ENCODE measurements at places on chromosomes 12 and 14.

GRCh38 chr14:86141966-86142365 lies 612.0 kb downstream of the FLRT2 start:
- DNase-seq = no peak

DNA sequence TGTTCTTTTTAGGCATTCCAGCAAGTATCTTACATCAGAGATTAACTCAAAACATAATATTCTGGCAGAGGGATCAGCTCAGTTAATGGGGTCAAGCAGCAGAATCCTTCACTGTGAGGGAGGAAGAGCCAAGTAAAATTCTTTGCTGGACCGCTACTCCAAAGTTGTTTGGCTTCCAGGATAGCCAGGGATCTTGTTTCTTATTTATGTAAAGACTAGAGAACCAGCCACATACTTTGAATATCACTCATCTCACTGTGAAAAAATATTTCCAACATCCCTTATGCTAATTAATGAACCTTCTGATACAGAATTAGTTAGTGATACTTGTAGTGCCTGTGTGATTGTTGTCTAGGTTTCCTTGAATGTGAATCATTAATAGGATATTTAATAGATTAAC lies 94.2 kb downstream of the PLEKHA5 start:
- no peak for DNase-seq

DNA sequence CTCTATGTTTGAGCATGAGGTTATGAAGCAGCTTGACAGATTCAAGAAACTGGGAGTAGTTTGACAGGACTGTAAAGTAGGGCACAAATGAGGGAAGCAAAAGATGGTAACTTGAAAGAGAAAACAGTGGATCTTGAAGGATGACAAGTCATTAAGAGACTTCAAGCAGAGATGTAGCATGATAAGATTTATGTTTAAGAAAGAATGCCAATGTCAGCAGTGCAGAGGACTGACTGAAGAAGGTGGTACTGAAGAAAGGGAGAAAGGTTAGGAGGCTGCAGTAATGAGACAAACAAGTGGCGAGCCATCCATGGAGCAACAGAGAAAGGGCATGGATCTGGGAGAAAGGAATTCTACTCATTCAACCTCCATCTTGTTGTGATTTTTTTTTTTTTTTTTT lies 120.2 kb upstream of the RAP1B start:
- no peak for DNase-seq

- DNase-seq = no peak
These were observed 3.6 kb upstream of the EID3 start for GRCh38 chr12:104299842-104300481.

DNA sequence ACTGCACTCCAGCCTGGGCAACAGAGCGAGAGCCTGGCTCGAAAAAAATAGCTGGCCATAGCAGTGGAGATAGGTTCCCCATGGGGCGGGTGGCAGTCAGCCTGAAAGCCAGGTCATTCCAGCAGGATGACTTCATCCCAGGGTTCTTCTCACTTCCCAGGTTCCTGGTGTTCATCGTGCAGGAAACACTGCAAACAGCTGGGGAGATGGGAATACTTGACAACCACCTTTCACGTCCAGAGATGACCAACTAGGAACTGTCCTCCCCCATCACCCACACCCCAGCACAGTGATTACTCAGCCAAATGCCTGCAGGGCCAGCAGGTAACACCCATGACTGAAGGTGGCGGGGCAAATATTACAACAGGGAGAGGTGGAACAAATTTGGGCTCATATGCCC lies 1.7 kb downstream of the VSIG10 start:
- DNase-seq = no peak

DNA sequence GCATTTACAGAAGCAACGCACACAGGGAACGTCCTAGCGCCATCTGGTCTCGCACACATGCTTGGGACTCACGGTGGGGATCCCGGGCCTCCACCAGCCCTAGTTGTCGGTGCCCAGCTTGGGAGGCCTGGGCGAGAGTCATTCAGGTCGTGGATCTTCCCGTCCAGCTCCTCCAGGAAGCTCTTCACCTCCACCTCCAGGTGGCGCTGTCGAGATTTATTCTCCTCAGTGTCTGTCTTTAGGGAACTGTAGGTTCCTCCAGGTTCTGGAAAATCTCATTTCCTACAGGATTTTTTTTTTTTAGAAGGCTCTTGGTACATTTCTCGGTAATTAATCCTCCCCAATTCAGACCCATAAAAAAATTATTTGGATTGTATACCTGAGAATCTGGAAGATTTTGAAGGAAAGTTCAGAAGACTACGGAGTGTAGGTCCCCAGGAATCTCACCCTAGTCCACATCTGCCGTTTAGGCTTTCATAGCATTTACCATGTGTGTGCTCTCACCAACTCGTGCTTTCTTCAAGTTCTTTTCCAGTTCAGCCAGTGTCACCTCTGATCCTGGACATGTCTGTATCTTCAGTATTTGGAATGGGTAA lies 910.0 kb downstream of the TMEM121 start:
- peak; percentile 22 for DNase-seq

DNA sequence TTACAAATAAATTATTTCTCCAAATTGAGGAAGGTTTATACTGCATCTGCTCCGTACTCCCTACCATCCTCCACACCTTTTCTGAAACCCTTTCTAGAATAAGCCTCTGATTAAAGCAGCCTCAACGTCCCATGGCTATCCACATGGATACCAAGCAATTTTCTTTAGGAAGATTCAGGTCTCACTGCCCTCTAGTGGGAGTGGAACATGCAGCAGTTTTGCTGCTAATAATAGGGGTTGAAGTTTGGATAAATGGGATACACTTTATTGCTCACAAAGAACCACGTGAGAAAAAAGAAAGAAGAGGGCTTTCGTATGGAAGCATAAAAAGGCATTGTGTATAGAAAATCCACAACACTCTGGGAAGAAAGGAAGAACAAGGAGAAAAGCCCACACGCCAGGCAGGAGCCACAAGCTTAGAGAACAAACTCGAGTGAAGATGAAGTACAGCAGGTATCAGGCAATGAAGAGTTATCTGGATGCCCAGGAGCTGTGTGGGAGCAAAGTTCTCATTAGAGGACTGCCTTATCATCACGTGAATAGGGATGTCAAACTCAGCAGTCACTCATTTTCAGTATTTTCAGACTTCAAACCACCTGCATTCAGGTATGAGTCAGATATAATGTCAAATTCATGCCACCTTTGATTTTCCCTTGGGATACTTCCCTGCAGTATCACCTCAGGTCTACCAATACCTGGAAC lies 45.8 kb downstream of the CCER1 start:
- DNase-seq = no peak

- DNase-seq = no peak
These were observed 63.0 kb downstream of the CLMN start for GRCh38 chr14:95256776-95257060.

GRCh38 chr12:58647495-58647894 lies 272.8 kb downstream of the LRIG3 start:
- no peak for DNase-seq

GRCh38 chr12:30774599-30774998 lies 19.8 kb upstream of the CAPRIN2 start:
- no peak for DNase-seq

- peak; percentile 70 for DNase-seq
These were observed 44.4 kb upstream of the PNMA1 start for GRCh38 chr14:73758392-73759182.

DNA sequence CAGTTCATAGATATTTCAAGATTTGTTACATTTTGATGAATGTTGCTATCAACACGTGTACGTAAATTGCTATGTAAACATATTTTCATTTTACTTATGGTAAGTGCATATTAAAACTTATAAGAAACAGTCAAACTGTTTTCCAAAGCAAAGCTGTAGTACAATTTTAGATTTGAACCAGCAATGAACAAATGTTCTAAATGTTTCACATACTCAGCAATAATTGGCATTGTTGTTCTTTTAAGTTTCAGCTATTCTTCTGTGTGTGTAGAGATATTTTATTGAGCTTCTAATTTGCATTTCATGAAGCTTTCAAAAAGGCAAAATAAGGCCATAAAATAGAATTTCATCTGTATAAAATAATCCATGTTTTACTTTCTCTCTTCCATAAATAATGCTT lies 1433.2 kb downstream of the LRFN5 start:
- no peak for DNase-seq

- DNase-seq = peak; percentile 25
These were observed 40.7 kb downstream of the NEUROD4 start for GRCh38 chr12:55060470-55060869.

- no peak for DNase-seq
These were observed 207.5 kb downstream of the KIF26A start for GRCh38 chr14:104345621-104346462.

DNA sequence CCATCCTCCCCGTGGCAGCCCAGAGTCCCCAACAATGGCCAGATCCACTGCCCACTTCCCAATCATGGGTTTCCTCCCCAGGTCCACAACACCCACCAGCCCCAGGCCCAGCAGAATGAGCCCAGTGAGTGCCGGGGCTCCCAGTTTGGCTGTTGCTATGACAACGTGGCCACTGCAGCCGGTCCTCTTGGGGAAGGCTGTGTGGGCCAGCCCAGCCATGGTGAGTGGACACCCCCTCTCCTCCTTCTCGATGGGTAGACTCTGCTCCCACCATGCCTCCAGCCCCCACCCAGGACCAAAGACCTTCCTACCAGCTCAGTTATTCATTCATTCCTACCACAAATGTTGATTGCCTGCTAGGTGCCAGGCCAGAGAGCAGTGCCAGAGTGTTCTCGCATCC lies 23.8 kb downstream of the PAPLN start:
- DNase-seq = no peak

GRCh38 chr12:57166971-57167371 lies 19.6 kb upstream of the LRP1-AS start:
- DNase-seq = peak; percentile 47

DNA sequence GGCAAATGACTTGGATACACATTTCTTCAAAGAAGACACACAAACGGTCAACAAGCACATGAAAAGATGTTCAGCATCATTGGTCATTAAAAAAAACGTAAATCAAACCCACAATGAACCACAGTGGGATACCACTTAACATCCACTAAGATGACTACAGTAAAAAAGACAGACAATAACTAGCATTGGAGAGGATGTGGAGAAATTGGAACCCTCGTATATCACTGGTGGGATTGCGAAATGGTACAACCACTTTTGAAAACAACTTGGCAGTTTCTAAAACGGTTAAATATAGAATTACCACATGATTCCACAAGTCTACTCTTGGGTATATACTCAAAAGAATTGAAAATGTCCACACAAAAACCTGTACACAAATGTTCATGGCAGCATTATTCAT lies 25.2 kb upstream of the PPFIBP1 start:
- no peak for DNase-seq

DNA sequence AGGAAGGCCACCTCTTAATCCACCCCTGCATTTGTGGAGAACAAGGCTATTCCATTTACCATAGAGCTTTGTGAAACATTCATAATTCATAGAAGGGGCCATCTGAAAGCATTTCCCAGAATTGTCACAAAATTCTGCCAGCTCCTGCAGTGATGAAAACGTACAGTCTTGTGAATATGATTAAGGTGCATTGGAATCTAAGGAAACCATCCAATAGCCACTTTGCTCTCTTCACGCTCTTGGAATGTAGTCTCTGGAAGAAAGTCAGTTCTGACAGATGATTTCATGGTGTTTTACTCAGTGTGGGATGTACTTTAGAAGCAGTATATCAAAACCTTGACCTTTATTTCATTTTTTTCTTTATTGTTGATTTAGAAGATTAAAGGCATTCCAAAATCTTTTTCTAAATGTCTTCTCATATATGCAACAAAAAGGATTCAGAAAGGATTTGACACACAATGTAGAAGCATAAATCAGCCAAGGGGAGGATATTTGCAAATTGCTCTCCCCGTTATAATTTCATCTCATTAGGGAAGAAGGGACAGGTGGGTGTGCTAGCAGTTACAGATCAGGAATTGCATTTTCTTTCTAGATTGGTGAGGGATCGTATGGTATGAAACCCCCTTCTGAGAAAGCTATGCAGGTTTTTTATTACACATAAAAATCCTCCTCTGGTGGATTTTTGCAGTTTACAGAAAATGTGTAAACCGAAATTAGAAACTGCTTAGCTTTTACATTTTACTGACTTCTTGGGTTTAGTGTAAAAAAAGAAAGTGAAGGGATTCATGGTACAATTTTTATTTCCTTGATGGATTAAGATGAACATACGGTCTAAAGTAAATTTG lies 390.2 kb downstream of the LRIG3 start:
- no peak for DNase-seq

DNA sequence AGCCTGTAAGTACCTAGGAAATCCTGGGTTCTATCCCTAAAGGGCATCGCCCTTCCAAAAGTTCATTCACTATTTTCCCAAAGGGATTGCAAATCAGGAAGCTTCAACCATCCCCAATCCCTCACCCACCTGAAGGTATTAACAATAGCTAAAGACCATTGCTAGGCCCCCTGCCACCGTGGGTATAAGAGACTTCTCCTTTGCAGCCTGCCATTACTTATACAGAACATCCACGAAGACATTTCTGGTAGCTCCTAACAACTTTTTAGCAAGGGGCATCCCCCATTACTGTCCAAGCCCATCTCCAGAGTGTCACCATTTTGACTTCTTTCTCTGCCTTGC lies 384 bp upstream of the SMUG1 start:
- no peak for DNase-seq

DNA sequence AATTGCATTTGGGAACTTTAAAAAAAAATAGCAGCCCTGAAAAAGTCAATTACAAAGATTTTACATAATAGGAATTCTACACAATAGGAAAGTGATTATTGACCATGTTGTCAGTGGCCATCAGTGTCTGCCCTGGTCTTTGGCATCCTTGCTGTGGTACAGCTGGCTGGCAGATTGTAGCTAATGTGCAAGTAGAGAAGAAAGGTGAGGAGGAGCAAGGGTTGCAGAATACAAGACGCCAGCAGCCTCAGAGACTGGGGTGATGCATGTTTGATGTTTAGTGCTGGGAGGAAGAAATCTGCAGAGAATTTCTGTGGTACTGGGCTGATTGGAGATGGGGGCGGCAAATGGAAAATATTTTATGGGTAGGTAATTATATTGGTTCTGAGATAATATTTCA lies 322.9 kb downstream of the TMEM117 start:
- DNase-seq = no peak

DNA sequence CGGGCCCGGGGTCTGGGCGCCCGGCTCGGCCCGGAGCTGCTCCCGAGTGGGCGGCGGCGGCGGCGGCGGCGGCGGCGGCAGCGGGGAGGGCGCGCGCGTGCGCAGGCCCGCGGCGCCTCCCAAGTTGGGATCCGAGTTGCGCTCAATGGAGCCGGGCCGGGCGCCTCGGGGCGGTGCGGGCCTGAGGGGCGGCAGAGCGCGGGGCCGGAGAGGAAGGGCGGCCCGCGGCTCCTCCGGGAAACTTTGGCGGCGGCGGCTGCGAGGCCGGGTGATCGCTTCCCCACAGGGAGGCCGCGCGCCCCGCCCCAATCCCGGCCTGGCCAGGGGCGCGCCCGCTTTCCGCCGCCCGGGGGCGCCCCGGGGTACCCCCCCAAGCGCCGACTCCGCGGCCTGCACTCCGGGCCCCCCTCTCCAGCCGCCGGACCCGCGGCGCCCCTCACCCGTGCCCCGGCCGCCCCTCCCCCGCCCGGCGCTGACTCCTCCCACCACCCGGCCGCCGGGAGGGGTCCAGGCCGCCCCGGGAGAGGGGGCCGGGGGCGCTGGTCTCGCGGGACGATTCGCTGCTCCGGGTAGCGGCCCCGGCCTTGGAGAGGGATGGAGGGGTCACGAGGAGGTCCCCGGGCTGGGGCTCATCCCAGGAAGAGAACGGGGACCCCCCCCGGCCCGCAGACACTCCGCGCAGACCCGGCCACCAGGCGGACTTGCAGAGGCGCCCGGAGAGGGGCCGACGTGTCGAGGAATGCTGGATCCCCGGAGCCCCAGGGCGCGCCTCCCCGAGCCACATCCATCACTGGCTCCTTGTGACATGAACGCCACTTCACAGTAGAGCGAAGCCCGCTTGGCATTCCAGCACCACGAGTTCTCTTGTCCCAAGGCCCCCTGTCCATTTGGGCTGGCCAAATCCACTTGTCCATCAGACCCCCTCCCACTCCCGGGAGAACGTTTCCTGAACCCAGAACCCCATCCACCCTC lies at the start of gene RILPL1:
RILPL1 (minus strand) TSS at position 48 of the 972 bp plus-strand sequence. CDS start 237 bp downstream, outside the sequence.
- peak; percentile 14 for DNase-seq

Data from stimulated activated CD4-positive, alpha-beta T cell treated with anti-CD3 and anti-CD28 coated beads, Interleukin-15, amount 100 ng/mL, for 48 hours (primary cell).